ENCODE measurements at places on chromosomes 16 and 17.

DNA sequence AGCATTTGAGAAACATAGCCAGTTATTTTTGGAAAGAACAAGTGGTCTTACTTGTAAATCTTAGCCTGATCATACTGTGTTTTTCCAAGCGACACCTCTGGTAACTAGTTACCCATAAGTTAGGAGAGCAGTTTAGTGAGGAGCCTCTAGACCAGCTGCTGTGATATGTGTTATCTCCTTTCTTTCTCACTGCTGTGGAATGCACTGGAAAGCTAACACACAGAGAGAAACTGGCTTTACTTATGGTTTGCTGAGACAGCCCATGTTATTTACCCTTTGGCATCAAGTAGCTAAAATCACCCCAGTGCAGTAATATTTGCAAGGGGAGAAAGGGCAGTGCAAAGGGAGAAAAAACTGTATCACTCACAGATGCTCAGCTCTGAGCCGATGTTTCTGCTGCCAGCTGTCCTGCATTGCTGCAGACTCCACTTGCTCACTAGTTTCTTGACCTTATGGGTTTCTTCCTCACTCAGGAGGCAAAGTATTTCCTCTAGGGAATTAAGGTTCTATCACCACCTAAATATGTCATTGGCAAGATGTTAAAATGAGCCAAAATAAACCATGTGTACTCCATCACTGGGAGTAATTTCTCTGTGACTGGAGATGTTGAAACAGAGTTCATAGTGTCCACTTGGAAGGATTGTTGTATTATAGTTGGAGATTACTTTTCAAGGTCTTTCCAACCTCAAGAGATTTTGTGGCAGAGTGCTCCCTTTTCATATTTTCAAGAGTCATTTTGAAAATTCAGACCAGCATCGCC lies 2.3 kb downstream of the RBFOX1 start:
- DNase-seq, result no peak

DNA sequence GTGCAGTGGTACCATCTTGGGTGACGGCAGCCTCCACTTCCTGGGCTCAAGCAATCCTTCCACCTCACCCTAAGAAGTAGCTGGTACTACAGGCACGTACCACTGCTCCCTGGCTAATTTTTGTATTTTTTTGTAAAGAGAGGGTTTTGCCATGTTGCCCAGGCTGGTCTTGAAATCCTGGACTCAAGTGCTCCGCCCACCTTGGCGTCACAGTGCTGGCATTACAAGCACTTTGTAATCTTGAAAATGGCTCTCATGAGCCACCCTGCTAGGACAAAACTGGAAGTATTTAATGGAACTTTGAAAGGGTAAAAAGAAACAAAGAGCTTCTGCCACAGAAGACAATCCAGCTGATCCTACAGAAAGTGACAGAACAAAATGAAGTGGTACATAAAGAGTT lies 9.2 kb downstream of the SUMO2 start:
- no peak for DNase-seq

DNA sequence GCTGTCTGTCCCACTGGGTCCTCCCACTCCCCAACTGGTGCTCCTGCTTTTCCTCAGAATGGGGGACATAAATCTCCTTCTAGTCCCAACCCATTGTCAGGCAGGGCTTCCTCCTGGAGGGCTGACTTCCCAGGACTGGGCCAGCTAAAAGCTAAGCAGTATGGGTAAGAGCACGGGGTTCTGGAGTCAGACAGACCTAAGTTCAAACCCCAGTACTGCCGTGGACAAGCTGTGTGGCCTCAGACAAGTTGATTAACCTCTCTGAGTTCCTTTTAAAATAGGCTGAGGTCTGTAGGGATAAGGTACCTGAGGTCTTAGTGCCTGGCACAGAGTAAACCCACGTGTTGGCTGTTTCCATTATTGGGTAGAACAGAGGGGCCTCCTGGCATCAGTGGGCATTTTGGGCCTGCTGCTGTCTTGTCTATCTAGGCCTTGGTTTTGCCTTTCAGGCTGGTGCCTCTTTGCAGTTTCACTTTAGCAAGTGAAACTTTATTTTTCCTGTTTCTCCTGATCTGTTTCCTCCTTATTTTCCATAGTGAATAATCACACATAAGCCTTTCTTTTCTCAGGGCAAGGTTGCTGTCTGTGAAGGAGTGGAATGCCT lies 114.6 kb downstream of the PRKCB start:
- no peak for DNase-seq

- DNase-seq, result no peak
Measured at GRCh38 chr16:52090080-52090479, 456.9 kb downstream of the TOX3 start.

- DNase-seq, result peak; percentile 1
Measured at GRCh38 chr16:5709889-5710288, 612.3 kb upstream of the EEF2KMT start.

DNA sequence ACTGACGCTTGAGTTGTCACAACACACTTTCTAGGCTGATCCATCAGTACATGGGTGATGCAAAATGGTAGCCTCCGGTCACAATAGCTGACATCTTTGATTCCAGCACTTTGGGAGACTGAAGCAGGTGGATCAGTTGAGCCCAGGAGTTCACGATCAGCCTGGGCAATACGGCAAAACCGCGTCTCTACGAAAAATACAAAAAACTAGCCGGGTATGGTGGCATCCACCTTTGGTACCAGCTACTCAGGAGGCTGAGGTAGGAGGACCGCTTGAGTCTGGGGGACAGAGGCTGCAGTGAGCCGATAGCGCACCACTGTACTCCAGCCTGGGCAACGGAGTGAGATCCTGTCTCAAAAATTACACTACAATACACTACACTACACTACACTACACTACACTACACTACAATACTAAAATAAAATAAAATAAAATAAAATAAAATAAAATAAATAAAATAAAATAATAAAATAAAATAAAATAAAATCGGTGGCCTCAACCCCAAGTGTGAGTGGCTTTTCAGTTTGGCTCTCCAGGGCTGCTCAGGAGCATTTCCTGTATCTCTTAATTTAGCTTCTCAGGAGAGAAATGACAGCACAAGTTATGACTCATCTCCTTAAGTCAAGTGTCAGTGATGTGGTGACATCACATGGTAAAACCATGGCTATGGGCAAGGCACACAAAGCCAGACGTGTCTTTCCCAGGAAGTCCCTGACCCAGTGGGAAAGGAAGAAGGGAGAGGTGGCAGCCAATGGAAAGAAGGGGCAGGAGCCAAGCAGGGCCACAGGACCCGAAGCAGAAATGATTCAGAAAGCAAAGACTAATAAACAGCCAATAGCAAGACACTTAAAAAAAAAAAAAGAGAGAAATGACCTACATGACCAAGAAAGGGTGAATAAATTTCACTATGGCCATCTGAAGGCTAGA lies 75.3 kb upstream of the TBC1D3K start:
- peak; percentile 82 for DNase-seq
